ENCODE measurements at places on chromosomes 1 and 21.

- no peak for DNase-seq
- H3K36me3 ChIP-seq, result no peaks in the 10 kb centered on the region
- H3K4me1 ChIP-seq, result no peaks in the 10 kb centered on the region
- no peak within 1 kb of the TSS for H3K4me3 ChIP-seq
- H3K27me3 ChIP-seq, result no peaks in the 10 kb centered on the region
These were observed at the start of gene SLAMF9 for GRCh38 chr1:159953536-159954515. Gene SLAMF9 (minus strand): TSS chr1:159954237. CDS start chr1:159954137, 100 bp downstream.

DNA sequence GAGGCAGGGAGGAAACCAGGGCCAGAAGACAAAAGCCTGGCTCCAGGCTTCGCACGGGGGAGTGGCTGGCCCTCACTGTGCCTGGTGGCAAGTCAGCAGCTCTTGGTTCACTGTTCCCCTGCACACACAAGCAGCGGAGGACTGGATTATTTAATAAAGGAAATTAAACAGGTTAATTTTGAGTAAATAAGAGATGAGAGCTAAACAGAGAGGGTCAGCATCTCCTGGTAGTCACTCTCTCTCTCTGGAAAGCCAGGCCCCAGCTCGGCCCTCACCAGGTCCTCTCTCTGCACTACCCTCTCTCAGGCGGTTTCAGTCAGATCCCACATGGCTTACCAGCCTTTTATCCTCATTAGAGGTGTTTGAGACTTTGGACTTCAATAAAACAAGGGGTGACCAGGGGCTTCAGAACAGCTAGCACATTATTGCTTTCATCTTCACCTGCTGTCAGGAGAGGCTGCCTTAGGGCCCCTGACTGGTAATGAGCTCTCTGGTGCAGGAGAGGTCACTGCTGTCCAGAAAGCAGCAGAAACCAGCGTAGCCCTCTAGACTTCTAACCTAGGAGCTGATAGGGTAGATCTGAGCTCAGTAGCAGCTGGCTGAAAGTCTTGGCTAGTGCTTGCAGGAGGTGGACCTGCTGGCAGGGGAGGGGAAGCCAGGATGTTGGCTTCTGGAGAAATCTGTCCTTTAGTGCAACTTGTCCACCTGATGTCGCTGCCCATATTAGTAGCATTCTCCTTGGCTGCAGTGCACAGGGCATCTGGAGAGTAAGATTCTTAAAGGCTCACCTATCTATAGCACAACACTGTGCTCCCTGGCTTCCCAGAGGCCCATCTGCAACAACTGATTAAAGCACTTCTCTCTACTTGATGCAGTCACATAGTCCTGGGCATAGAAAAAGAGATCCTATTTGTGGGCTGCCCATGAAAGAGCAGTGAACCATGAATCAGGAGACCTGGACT lies 45.9 kb downstream of the SYT6 start:
- no peak for DNase-seq
- no peaks in the 10 kb centered on the region for H3K27me3 ChIP-seq
- H3K4me1 ChIP-seq, result no peaks in the 10 kb centered on the region
- no peaks in the 10 kb centered on the region for H3K36me3 ChIP-seq
- no peak overlapping the region for H3K27ac ChIP-seq

GRCh38 chr1:205456868-205457745 lies 1.3 kb upstream of the BLACAT1 start:
- H3K4me1 ChIP-seq, result no peaks in the 10 kb centered on the region
- no peak overlapping the region for H3K27ac ChIP-seq
- H3K27me3 ChIP-seq, result peaks cover 86% of the 10 kb centered on the region
- no peaks in the 10 kb centered on the region for H3K36me3 ChIP-seq
- no peak overlapping the region for H3K4me3 ChIP-seq

DNA sequence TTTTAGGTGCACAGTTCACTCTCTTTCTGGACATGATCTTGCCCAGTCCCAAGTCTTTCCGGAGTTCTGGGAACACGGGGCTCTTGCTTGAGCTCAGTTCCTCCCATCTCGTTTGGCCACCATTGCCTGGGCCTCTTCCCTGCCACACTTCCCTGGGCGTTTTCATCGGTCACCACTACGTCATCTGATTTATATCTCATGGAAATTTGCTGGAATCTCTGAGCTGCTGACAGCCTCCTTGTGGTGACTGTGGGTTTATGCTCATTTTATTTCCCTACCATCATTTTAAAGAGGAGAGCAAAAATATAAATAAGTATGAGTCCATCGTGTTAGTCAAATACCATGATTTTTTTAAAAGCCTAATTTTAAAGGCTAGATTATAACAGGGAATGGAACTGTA lies 449.1 kb upstream of the KAZN start:
- no peak for DNase-seq
- H3K4me3 ChIP-seq, result no peak overlapping the region
- no peaks in the 10 kb centered on the region for H3K4me1 ChIP-seq
- H3K36me3 ChIP-seq, result no peaks in the 10 kb centered on the region
- no peaks in the 10 kb centered on the region for H3K27me3 ChIP-seq
- no peak overlapping the region for H3K27ac ChIP-seq

- H3K27ac ChIP-seq, result no peak overlapping the region
- no peak for DNase-seq
- H3K27me3 ChIP-seq, result no peaks in the 10 kb centered on the region
- H3K4me3 ChIP-seq, result no peak overlapping the region
These were observed 285.5 kb downstream of the VAV3 start for GRCh38 chr1:107679411-107679953.

- H3K4me1 ChIP-seq, result no peaks in the 10 kb centered on the region
- no peak overlapping the region for H3K4me3 ChIP-seq
- no peak overlapping the region for H3K27ac ChIP-seq
- no peak for DNase-seq
- H3K36me3 ChIP-seq, result no peaks in the 10 kb centered on the region
These were observed 45.2 kb upstream of the RABGAP1L start for GRCh38 chr1:174114106-174114505.

GRCh38 chr1:213720032-213720431 lies 267.7 kb upstream of the PROX1 start:
- H3K36me3 ChIP-seq, result no peaks in the 10 kb centered on the region
- no peaks in the 10 kb centered on the region for H3K27me3 ChIP-seq
- H3K4me3 ChIP-seq, result no peak overlapping the region
- DNase-seq, result no peak
- H3K4me1 ChIP-seq, result peaks cover 5% of the 10 kb centered on the region
- H3K27ac ChIP-seq, result no peak overlapping the region

GRCh38 chr1:28172713-28173150 lies 3.8 kb downstream of the PTAFR start:
- peak overlapping the region; percentile 45 for H3K27ac ChIP-seq
- no peak overlapping the region for H3K4me3 ChIP-seq
- H3K27me3 ChIP-seq, result no peaks in the 10 kb centered on the region
- H3K36me3 ChIP-seq, result no peaks in the 10 kb centered on the region
- DNase-seq, result no peak

GRCh38 chr1:248841702-248842395 lies 3.8 kb downstream of the ZNF672 start:
- H3K27ac ChIP-seq, result no peak overlapping the region
- H3K36me3 ChIP-seq, result peaks cover 31% of the 10 kb centered on the region
- no peaks in the 10 kb centered on the region for H3K27me3 ChIP-seq
- no peaks in the 10 kb centered on the region for H3K4me1 ChIP-seq
- no peak overlapping the region for H3K4me3 ChIP-seq

DNA sequence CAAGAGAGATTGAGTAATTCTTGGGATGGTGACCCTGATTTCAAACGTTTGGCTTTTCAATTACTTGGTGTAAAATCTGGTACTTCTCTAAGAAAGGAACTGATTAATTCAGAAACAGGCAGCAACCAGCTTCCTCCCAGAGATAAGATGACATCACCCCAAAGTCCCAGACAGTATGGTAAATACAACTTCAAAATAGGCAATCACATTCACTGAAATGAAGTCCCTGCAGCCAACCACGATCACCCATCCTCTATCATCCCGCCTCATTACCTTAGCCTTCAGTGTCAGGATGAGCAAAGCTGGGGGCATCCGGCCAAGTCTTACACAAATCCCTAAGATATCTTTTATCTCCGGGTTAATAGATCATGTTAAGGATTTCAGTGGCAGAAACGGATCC lies 26.4 kb upstream of the RUNX1 start:
- H3K4me1 ChIP-seq, result no peaks in the 10 kb centered on the region

DNA sequence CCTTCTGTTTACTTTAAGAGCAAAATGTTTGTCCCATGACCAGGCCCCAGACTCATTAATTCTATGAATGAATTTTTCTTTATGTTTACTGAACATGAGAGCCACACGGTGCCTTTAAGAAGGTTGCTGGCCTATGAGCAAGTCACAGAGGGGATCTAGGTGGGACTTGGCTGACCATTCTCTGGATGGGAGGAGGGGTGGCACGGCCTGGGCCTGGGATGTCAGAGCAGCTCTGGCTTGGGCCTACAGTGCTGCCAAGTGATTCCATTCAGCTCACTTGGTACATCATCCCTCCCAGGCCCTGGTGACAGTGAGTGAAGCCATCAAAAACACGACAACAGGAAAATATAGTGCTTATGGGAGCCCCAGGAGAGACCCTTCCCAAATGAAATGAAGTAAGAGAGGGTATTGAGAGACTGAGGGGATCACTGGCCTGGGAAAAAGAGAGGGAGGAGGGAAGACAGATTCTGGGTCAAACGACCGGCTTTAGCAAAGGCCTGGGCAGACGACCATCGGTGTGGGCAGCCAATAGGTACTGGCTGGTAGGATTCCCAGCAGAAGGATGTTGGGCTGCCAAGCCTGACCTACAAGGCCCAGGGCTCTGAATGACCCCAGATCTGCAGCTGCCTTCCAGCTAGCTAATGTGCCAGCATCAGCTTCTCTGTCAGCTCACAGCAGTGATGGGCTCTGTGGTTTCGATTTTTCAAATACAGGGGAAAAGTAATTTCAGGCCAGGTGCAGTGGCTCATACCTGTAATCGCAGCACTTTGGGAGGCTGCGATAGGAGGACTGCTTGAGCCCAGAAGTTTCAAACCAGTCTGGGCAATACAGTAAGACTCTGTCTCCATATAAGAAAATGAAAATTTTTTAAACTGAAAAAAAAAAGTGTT lies 3.3 kb downstream of the TMEM53 start:
- no peak overlapping the region for H3K27ac ChIP-seq
- no peaks in the 10 kb centered on the region for H3K27me3 ChIP-seq
- H3K4me1 ChIP-seq, result peaks cover 27% of the 10 kb centered on the region
- H3K36me3 ChIP-seq, result no peaks in the 10 kb centered on the region

- no peaks in the 10 kb centered on the region for H3K27me3 ChIP-seq
- H3K4me1 ChIP-seq, result no peaks in the 10 kb centered on the region
- no peak overlapping the region for H3K27ac ChIP-seq
- DNase-seq, result no peak
- no peaks in the 10 kb centered on the region for H3K36me3 ChIP-seq
These were observed 9.0 kb upstream of the CSRP1 start for GRCh38 chr1:201515895-201516294.

DNA sequence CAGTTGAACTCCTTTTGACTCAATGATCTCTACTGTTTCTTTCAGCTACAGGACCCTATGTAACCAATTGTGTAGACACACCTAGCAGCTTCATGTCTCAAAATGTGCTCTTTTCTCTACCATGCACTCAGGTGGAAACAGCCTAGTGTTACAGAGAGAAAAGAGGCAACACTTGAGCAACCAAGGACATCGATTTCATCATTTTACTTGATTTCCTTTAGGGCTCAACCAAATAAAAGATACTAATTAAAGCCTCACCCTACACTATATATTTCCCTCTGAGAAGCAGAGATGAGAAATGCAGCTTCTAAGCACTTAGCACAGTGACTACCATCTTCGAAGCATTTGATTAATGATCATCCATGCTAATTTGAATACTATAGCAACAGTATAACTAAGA lies 55.1 kb downstream of the PTGER3 start:
- H3K27me3 ChIP-seq, result no peaks in the 10 kb centered on the region
- H3K27ac ChIP-seq, result no peak overlapping the region
- no peak overlapping the region for H3K4me3 ChIP-seq
- H3K4me1 ChIP-seq, result no peaks in the 10 kb centered on the region

DNA sequence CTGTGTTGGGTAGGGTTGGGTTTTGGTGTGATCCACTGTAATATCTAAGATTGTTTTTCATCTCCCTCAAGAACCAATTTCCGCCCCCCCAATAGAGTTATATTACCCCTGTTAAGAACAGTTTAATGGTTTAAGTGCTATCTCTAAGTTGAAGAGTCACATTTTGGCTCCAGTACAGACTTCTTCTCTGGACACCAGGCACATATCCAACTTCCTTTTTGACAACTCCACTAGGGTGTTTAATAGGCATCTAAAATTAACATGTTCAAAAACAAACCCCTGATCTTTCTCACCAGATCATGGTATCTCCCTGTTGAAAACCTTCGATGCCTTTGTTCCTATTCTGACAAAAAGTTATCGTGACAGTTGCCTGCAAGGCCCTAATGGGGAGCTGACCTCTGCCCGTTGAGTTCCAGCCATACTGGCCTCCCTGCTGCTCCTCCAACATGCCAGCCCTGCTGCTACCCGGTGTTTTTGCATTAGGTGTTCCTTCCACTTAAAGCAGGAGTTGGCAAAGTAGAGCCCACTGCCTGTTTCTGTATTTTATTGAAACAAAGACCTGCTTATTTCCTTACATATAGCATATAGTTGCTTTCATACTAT lies 18.6 kb downstream of the USP24 start:
- no peaks in the 10 kb centered on the region for H3K27me3 ChIP-seq
- peaks cover 21% of the 10 kb centered on the region for H3K4me1 ChIP-seq
- no peak overlapping the region for H3K27ac ChIP-seq
- no peak overlapping the region for H3K4me3 ChIP-seq
- H3K36me3 ChIP-seq, result no peaks in the 10 kb centered on the region
- DNase-seq, result no peak

DNA sequence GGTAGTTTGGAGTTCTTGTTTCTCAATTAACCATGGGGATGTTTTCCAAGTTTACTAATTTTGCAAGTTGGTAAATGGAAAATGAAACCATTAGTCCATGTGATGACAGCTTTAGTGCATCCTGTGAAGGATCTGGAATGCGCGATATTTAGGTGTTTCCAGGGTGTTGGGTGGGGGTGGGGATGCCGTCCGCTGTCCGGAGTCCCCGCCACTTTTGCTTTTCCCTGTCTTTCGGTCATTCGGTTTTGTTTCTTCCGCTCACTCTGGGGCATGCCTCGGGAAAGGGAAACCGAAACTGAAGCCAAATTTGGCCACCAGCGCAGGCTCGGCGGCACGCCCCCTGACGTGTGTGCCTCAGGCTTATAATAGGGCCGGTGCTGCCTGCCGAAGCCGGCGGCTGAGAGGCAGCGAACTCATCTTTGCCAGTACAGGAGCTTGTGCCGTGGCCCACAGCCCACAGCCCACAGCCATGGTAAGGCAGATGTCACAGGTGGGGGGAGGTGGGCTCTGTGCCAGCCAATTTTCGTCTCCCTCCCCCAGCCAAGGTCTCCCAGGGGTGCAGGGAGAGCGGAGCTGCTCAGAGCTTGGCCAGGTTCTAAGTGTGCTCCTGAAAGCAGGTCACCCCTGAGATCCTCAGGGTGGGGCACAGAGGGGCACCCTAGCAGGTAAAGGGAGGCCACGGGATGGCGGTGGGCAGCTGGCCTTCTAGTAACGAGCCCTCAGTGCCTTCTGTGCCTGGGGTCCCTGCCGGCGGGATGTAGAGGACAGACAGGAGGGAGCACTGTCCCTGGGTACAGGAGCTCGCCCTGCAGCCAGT lies at the start of gene ISG15:
Gene ISG15, plus strand, starts transcription at position 393 of the 817 bp plus-strand sequence. Its CDS starts 77 bp downstream, at position 470.
- H3K27ac ChIP-seq, result peak within 1 kb of the TSS; percentile 71
- no peaks in the 10 kb centered on the region for H3K36me3 ChIP-seq
- DNase-seq, result peak; percentile 89
- peaks cover 12% of the 10 kb centered on the region for H3K4me1 ChIP-seq
- no peaks in the 10 kb centered on the region for H3K27me3 ChIP-seq
- H3K4me3 ChIP-seq, result peak within 1 kb of the TSS; percentile 60

GRCh38 chr21:17613242-17613676 lies 558 bp upstream of the BTG3 start:
- peak overlapping the region; percentile 98 for H3K27ac ChIP-seq
- DNase-seq, result peak; percentile 36
- H3K36me3 ChIP-seq, result no peaks in the 10 kb centered on the region
- no peaks in the 10 kb centered on the region for H3K27me3 ChIP-seq
- H3K4me1 ChIP-seq, result peaks cover 7% of the 10 kb centered on the region
